ENCODE measurements at places on chromosomes 4 and X. TPM values are rescaled to one million over a fixed set of nuclear protein-coding genes. Genes with fewer than 3 reads are reported as not detected.
A peak's percentile ranks its signal among the peaks of the same experiment; 100 is the strongest.

The PALLD gene
- polyA plus RNA-seq: 30.3 TPM

DNA sequence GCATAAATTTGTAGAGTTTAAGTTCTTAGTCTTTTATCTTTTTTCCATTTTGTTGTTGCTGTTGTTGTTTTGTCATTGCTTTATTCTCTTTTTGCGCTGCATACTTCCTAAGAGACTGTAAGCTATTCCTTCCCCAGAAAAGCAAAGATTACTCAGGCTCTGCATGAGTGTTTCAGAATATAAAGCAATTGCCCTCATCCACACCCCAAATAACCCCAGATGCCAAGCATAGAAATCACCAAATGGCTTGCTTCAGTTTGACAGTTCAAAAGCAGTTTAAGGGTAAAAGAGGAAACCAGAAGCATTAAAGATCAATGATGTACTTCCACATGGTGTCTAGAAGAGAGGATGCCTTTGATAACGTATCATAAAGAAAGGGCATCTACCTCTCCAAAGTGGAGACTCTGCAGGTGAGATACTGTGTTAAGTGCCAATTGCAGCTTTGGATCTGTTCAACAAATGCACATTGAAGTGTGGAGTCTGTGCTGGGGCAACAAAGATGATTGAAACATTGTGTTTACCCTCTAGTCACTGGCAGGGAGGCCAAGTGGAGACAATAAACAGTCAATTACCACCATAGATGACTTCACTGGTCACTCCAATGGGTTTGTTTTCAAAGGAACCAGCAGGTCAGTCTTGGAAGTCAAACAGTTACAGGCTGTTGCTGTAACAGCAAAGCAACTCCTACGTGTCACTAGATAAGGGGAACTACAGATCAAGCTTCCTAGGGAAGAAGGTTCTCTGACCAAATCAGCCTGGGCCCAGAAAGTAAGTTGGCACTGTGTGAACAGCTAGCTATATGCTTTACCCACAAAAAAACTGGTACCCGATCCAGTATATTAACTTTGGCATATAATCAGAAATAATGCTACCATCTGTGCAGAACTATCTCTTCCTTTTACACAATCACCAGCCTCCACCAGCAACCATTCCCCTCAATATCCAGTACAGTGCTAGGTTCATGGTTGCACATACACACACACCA lies 40.6 kb upstream of the IL21 start:
- DNase-seq: no peak

DNA sequence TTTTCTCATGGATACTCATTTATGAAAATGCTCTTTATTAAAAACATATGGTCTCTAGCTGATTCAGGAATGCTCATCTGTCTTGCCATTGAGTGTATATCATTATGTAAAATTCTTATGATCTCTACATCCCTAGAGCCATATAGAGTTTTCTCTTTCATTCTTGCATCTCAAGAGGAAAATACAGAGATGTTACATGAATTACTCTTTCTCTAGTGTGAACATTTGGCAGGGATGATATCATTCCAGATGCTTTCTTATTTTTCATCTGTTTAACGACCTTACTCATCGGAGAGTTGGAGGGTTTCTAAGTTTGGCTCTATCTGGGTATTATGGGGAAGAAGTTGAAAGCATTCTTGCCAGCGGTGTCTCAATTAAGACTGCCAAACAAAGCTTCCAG lies 202.9 kb upstream of the SLC7A11 start:
- no peak for DNase-seq

DNA sequence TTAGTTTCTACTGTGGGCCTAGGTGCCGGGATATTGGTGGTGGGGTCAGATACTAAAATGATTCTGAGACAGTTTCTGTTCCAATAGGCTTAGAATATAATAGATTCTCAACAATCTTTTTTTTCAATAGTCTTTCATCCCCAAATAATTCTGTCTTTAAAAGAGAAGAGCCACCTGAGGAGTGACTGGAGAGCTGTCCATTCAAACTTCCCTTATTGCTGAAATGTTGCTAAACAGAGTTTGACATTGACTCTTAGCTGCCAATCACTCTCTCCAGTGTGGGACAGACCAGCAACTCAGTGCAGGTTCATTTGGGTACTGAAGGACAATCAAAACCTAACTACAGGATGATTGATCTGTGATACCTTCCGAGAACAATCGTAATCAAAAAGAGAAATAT lies 12.4 kb upstream of the ADH7 start:
- no peak for DNase-seq

- DNase-seq: no peak
Observed at GRCh38 chr4:16660656-16661055, 237.8 kb downstream of the LDB2 start.

The XAGE1A gene
- not detected for polyA plus RNA-seq

GRCh38 chr4:75037252-75037651 lies 104.3 kb downstream of the PARM1 start:
- no peak for DNase-seq

DNA sequence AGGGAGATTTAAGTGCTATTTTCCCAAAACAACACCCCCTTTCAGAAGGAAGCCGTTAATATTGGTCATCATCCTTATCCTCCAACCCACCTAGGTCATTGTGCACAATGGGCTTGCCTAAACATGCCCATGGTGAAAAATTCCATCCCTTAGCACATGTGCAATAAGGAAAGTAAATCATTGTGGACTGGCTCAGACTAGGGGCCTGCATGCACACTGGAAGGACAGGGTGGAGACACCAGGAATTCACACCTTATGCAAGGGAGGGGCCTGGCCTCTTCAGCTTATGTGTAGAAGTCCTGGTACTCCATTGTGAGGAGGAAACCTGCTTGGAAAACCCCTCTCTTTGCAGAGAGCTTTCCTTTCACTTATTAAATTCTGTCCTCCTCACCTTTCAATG lies 311.4 kb upstream of the NDST4 start:
- no peak for DNase-seq

- no peak for DNase-seq
Observed at GRCh38 chr4:552019-552418, 24.1 kb downstream of the TMEM271 start.

DNA sequence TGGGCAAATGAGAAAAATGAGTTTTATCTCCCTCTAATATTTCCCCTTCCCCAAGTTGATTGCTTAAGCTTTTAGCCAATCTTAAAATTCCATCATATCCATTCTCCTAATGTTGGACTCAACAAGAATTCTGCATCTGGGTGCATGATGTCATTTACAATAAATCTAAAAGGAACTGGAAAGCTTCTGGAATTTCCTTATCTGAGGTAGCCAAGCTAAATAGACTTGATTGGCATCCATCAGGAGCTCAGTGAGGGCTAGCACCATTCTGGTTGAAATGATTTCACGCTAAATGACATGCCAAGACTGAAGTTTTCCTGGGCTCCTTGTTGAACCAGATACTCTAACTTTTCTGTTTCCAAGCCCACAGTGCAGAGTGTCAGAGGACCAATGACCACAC lies 110.3 kb upstream of the SCML1 start:
- no peak for DNase-seq

DNA sequence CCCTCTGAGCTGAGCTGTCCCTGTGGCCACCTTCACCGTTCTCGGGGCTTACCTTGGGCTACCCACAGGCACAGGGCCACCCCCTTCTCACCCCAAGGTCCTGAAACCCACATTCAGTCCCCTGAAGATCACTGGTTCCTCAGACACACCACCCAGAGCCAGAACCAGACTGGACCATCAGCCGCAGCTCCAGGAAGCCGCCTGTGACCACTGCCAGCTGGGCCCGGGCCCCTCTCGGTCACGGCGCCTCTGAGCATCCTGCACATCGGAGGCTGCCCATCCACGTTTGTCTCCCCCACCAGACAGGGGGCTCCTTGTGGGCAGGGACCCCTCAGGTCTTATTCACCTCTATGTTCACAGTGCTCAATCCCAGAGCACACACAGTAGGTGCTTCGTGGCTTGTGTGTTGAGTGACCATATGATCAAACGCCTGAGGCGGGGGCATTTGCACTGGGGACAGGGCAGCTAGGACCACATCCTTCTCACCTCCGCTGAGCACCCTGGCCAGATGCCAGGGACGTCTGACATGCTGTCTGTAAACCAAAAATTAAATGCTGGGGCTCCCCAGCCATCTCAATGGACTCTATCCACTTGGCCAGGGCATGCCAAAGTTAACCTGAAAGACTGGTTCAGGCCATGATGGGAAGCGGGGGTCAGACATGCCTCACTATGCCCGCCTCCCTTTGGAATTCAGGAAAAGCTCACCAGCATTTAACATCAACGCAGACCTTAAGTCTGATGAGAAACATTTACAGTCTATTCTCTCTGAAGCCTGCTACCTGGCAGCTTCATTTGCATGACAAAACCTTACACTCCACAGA lies 109.4 kb upstream of the AFAP1 start:
- no peak for DNase-seq

The HAUS3 gene
- 19.1 TPM for polyA plus RNA-seq

DNA sequence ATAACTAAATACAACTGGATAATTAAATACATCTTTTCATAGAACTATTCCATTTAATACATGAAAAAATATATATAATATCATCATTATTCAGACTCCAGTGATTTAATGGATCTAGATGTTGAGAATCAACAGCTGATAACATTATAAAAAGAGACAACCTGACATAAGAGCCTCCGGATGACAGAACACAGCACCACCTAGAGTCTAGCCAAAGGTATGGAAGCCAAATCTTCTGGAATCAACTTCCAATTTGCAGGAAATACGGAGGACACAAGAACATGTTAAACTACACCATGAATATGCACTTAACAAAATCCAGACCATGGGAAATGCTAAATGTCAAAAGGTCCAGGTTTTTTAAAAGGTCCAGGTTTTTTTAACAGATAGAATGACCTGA lies 55.0 kb downstream of the LRBA start:
- DNase-seq: peak; percentile 25

The MAGEB1 gene
- not detected for polyA plus RNA-seq

DNA sequence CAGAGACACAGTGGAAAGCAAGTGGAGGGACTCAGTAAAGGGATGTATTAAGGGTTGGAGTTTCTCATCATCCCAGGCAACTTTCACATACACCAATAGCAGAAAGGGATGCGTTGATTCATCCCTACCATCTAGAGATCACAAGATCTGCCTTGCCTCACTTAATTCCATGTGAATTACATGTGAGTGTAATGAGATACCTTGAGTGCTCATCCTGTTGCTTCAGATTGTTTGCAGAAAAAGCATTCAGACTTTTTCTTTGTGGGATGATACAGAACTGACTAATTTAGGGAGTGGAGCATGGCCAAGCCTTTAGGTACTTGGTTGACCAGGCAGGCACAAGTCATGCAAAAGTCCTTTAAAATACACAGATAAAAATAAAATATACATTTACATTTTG lies 124.8 kb upstream of the SLIT2 start:
- DNase-seq: no peak

GRCh38 chrX:17374619-17375366 lies at the start of gene NHS:
Gene NHS (plus strand): TSS chrX:17375200. CDS start chrX:17375758, 558 bp downstream.
- peak; percentile 75 for DNase-seq

GRCh38 chr4:8150152-8151090 lies 8.2 kb downstream of the ABLIM2 start:
- DNase-seq: no peak

The TNIP2 gene
- 7.8 TPM for polyA plus RNA-seq

The GUCY1B1 gene
- 4.3 TPM for polyA plus RNA-seq

GRCh38 chr4:134499074-134499473 lies 297.5 kb upstream of the PABPC4L start:
- DNase-seq: no peak

- DNase-seq: no peak
Observed at GRCh38 chr4:113945906-113946305, 33.5 kb downstream of the ARSJ start.

The PCDH11X gene
- 0.07 TPM for polyA plus RNA-seq

- DNase-seq: peak; percentile 92
Observed at GRCh38 chr4:150722908-150723362, 141.0 kb downstream of the MAB21L2 start.

The MTNR1A gene
- polyA plus RNA-seq: not detected

The NEXMIF gene
- polyA plus RNA-seq: 2.5 TPM

DNA sequence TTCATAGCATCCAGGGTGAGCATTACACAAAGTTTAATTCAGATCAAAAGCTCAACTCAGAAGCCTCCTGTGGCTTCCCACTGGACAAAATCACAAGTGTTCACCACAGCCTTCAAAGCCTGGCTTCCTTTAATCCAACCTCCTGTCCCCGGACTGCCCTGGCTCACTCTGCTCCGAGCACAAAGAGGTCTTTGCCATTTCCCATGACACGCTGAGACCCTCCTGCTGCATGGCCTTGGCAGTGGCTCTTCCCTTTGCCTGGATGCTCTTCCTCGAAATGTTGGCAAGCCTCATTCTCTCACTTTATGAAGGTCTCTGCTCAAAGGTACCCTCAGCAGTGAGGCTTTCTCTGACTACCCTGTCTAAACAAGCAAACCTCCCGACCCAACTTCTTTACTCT lies 41.0 kb downstream of the LDB2 start:
- DNase-seq: no peak

- no peak for DNase-seq
Observed at GRCh38 chr4:159035570-159035969, 67.3 kb upstream of the RAPGEF2 start.

The SLC49A3 gene
- 24.5 TPM for polyA plus RNA-seq

- DNase-seq: peak; percentile 6
Observed at GRCh38 chr4:105059337-105059736, 87.3 kb upstream of the TET2 start.

- peak; percentile 46 for DNase-seq
Observed at GRCh38 chr4:13656569-13657405, 29.3 kb upstream of the BOD1L1 start.

- DNase-seq: no peak
Observed at GRCh38 chrX:121151293-121151692, 103.9 kb downstream of the GLUD2 start.

DNA sequence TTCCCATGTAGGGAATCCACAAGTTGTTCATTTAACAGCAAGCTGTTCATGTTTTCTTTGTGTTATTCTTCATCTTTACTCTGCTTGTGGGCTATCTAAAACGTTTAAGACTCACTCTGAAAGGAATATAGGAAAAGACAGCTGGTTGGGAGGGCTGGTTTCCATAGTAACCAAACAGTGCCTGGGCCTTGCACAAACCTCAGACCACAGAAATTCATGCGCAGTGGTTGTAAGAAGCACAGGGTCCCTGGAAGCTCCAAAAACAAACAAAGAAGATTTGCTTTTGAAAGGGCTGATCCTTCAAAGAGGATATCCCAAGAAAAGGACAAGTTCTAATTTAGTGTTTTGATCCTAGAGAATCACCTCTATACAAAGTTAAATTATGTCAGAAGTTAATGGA lies 7.8 kb downstream of the SERTM2 start:
- DNase-seq: no peak

- DNase-seq: no peak
Observed at GRCh38 chr4:176259330-176260090, 9.5 kb downstream of the ASB5 start.

DNA sequence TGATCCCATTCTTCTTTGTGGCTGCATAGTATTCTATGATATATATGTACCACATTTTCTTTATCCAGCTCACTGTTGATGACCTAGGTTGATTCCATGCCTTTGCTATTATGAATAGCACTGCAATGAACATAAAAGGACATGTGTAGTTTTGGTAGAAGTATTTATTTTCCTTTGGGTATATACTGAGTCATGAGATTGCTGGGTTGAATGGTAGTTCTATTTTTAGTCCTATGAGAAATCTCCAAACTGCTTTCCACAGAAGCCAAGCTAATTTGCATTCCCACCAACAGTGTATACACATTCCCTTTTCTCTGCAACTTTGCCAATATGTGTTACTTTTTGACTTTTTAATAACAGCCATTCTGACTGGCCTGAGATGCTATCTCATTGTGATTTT lies 278.3 kb downstream of the PCDH18 start:
- no peak for DNase-seq

GRCh38 chr4:25908491-25908901 lies 5.5 kb upstream of the SMIM20 start:
- DNase-seq: no peak

- no peak for DNase-seq
Observed at GRCh38 chr4:34000356-34000755, 2244.0 kb downstream of the ARAP2 start.

- DNase-seq: peak; percentile 19
Observed at GRCh38 chr4:20299515-20299914, 47.8 kb downstream of the SLIT2 start.
